ENCODE measurements at places on chromosomes 5 and 9.
A peak's percentile ranks its signal among the peaks of the same experiment; 100 is the strongest.

- DNase-seq, result peak; percentile 47
These were observed 2.6 kb upstream of the SMC5 start for GRCh38 chr9:70256123-70256551.

DNA sequence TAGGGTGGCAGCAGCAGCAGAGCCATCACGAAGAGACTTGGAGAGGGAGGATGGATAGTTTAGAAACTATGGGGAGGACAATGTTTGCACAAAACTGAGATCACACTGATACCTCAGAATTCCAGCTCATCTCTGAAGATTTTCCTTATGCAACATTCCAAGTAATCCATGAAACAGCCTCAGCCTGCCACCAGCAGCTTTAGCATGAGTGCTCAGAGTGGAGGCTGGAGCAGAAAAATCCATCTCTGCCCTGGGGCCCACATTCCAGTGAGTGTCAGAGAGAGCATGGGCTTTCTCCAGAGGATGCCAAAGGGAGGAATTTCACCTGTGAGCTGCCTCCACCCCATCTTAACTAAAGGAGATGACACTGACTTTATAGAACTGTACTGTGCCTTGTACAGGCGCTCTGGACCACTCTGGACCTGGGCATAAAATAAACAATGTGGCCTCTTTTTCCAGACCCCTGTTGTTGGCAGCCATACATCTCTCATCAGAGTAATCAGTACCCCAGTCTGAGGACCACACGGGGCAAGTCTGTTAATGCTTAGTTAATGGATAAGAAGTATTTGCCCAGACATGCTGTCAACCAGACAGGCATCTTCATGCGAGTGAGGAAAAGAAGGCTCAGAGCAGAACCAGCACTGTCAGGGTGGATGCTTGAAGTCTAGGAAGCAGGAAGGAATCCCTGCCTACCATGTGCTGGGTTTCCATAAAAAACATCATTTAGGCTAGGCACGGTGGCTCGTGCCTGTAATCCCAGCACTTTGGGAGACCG, 440.9 kb downstream of the ENC1 start:
- DNase-seq, result no peak

- no peak for DNase-seq
These were observed 40.4 kb upstream of the HMHB1 start for GRCh38 chr5:143771602-143772001.

- DNase-seq, result no peak
These were observed 35.7 kb downstream of the ELL2 start for GRCh38 chr5:95925939-95926338.

- no peak for DNase-seq
These were observed 388.9 kb downstream of the HTR1A start for GRCh38 chr5:63573380-63573779.

DNA sequence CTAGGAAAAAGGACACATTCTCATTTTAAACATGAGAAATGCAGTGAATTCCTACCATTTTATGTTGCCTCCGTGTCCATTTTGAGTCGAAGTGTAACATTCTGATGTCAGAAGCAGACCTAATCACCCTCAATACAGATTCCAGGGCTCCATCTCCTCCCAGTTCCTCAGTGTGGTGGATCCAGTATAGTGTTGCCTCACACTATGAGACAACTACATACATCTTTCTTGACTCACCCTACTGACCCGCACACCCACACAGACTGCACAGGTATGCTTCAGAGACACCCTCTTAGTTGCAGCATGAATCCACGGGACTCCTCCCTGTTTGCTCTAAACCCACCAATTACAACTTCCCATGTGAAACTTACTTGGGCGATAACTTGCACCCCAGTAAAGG, 564.9 kb downstream of the SEMA5A start:
- no peak for DNase-seq

- no peak for DNase-seq
These were observed 45.9 kb downstream of the C9orf50 start for GRCh38 chr9:129574911-129575585.

DNA sequence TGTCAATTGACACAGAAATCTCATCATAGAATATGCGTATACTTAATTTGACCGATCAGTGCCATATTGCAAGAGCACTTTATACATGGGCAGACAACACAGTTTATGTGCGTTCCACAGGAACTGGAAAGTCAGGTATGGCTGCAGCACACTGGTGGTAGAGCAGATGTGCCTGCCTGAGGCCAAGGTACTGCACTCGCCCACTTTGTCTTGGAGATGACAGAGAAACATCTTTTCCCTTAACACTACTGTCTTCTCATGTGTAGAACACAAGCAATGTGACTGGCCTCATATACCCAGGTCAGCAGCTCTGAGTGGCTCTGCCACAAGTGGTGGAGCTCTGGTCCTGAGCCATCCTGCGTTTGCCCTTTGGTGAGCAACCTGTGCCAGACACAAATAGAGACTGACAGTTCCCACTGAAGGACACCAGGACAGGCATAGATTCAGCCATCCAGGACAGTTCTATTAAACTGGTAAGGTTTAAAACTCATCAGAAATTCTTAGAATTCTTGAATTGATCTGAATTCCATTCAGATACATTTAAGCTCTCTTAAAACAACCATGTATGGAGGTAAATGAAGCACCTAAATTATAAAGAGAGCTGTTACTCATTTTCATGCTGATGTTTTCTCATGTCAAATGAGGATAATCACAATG, 21.0 kb upstream of the PPP2CA start:
- no peak for DNase-seq

DNA sequence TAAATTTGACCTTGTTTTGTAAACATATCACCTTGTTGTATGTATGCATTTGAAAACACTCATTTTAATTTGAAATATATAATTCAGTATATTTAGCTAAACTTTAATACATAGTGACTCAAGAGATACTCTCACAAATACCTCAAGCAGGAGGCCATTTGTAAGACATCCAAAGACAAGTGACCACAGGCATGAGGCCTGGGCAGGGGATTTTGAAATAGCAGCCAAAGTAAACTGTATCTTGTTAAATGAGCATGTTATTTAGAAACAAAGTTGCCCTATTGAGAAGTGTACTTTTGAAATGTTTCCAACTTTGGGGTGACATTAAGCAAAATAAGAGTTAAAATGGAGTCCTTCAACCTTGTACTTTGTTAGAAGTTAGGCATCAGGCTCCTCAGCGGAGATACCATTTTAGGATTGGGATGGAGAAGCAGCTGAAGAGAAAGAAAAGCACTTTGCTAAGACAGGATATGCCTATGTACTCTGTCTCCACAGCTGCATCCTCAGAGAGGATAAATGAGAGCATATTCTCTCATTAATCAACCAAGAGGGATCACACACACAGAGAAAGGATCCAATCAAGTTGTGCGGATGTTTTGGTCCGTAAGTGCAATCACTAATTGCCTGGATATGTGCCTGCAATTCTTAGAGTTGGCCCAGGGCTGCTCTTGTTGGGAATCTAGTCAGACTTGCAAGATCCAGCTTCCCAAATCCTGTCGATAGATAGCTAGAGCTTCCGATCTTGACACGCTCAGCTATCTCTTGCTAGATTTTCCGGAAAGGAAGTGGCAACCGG, 157.5 kb upstream of the HAPLN1 start:
- no peak for DNase-seq

DNA sequence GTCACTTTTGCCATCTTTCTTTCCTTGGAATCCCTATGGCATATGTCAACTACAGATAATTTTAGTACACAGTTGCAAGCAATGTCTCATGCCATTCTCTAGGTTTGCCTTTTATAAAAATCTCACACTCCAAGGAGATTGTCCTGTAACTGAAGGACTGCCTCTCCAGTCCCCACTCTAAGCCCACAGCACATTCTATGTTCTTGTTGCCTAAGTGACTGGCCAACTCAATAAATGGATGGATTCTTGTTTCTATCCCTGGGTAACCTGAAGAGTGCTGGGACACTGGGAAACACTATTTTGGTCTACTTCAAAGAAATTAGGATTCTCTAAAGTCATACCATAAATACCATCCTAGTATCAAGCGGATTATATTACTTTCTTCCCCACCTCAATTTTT, 145.0 kb downstream of the PLCXD3 start:
- DNase-seq, result no peak

DNA sequence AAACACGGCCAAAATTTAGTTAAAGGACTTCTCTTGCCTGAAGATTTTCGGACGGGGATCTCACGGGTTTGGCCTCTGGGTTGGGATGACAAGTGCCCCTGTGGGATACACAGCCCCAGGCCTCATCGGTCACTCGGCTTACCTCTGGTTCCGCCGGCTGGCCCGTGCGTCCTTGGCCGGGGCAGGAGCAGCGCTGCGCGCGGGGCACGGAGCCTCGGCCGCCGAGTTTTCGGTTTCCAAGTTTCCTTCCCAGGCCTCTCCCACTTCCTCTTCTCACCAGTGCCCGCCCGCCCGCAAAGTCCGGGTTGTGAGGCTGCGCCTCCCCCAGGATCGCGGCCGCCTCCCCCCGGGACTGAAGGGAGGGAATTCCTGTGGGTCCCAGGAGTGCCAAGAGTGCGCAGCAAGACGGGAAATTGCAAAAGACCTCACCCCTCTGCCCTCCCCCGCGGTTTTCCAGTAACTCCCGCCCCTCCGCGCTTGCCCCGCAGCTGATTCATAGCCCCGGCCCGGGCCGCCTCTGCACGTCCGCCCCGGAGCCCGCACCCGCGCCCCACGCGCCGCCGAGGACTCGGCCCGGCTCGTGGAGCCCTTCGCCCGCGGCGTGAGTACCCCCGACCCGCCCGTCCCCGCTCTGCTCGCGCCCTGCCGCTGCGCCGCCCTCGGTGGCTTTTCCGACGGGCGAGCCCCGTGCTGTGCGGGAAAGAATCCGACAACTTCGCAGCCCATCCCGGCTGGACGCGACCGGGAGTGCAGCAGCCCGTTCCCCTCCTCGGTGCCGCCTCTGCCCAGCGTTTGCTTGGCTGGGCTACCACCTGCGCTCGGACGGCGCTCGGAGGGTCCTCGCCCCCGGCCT, at the start of gene OSMR:
OSMR (plus strand) TSS at position 487 of the 853 bp plus-strand sequence. CDS start 23,033 bp downstream, outside the sequence.
- peak; percentile 91 for DNase-seq

GRCh38 chr5:163569284-163569683, 63.9 kb downstream of the MAT2B start:
- DNase-seq, result peak; percentile 7

DNA sequence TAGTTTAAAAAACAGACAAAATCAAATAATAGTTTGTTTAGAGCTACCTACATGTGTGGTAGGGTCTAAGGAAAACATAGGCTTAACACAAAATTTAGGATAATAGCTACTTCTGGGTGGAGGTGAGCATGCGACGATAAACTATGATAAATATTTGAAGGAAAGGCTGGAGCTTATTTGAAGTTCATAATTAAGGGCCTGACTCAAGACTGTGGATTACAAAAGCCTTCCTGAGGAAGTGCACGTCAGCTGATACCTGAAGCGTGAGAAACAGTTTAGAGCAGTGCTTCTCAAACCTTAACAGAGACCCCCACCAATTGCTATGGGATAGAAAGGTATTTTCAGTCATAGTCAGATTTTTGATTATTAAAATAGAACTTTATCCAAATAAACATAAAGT, 20.4 kb upstream of the UBLCP1 start:
- DNase-seq, result no peak

- no peak for DNase-seq
These were observed 29.4 kb upstream of the HSD17B3 start for GRCh38 chr9:96331236-96331947.

DNA sequence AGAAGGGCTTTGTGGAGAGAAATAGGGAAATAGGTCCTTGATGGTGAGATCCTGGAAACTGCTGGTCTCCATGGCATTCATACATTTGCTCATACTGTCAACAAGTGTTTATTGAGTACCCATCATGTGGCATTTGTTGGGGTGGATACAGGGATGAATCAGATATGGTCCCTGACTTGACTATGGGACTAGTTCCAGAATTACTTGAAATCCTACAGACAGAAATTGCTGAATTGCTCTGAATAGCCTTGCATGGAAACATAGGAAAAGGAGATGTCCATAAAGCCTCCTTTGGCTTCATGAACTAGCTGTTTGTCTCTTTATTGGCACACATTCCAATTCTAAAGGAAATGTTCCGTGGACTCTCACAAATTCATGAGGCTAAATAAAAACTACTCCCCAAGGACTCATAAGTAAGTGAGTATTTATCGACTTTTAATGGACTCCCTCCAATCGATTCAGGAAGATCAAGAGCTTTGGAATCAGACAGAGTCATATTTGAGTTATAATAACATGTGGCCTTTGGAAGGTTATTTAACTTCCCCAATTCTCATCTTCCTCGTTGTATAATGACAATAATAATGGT, 122.4 kb upstream of the C6 start:
- DNase-seq, result no peak

DNA sequence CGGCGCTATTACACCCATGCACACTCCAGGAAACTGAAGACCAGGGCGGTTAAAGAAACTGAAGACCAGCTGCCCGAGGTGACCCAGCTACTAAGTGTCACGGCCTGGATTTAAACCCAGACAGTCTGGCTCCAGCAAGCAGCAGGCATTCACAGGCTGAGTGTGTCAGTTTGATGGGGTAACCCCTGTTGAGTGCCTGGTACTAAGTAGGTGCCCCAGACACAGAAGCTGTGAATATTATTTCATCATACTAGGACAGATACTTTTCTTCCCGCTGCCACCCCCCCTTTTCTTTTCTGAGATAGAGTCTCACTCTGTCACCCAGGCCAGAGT, 7.3 kb downstream of the ENG start:
- DNase-seq, result no peak

DNA sequence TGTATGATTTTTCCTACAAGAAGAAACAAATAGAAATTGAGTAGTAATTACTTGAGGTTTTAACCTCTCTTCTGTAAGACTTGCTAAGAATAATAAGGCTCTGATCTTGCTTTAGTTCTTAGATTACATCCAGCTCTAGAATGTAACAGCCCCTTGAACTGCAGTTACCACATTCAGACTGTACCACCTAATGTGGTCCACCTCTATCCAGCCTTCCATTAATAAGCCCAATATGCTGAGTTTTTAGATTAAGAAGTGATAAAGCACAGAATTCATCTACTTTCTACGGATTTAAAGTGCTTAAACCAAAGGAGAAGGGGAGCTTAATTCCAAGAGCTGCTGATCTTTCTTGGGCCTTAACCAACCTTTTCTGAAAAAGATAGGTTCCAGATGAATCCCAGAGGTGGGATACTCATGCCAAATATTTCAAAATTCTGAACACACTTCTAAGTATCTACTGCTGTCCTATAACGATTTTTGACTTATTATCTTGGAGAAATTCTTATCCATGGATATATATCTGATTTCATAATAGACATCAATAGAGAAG, 131.5 kb downstream of the ZNF608 start:
- DNase-seq, result no peak

DNA sequence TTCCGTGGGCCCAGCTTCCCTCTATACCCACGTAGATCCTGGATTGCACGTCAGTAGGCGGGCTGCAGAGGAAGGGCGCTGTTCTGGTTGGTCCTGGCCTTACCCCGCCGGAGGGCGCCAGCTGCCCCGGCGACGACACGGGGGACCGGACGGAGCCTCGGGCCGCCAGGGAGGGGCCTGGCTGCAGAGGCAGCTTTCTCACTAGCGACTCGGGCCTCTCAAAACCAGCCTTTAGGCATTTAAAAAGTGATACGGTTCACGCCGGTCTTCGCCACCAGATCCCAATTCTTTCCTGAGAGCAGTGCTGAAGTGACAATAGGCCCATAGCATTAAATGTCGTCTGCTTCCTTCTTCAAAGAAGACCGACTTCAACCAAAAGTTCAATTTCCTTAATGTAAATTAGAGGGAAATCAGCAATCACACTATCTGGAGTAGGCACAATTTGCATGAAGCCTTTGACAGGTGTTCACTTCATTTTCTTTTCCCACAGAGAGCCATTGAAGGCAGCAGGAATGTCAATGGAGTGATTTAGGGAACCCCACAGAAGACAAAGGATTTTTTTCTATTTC, 17.6 kb upstream of the UBE2D2 start:
- no peak for DNase-seq
